Dorsolateral prefrontal cortex (tissue), 122 donors: ENCODE measurements at places on chromosomes 13 and 19.

DNA sequence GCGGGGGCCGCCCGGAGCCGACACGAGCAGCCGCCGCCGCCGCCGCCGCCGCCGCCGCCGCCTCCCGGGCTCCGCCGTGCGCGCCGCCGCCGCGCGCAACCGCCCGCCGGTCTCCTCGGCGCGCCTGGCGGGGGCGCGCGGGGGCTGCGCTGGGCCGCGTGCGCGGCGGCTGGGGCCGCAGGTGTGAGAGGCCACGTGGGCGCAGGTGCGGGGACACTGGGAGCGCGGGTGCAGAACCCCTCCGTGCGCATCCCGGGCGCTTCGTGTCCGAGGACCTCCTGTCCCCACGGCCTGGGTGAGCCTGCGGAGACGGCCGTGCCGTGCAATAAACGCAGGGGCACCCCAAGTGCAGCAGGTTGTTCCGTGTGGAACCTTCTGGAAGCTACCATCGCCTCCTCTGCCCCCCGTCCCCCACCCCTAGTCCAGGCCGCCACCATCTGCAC is at the start of gene LINGO3:
LINGO3 (minus strand) TSS at position 41 of the 443 bp plus-strand sequence. CDS start 16,378 bp downstream, outside the sequence.
- no peak for DNase-seq

GRCh38 chr13:34361560-34361959 is 543.6 kb downstream of the RFC3 start:
- no peak for DNase-seq

GRCh38 chr13:87923753-87924152 is 252.6 kb downstream of the SLITRK5 start:
- DNase-seq: no peak

- DNase-seq: no peak
Measured at GRCh38 chr13:75547917-75548316, 1.7 kb upstream of the UCHL3 start.

- no peak for DNase-seq
Measured at GRCh38 chr13:65093357-65093756, 2136.8 kb downstream of the PCDH9 start.
